NCI-H2107 (cell line): ENCODE measurements at places on chromosomes 7 and 10.

- DNase-seq: no peak
Measured at GRCh38 chr10:98577168-98577567, 130.4 kb upstream of the HPS1 start.

DNA sequence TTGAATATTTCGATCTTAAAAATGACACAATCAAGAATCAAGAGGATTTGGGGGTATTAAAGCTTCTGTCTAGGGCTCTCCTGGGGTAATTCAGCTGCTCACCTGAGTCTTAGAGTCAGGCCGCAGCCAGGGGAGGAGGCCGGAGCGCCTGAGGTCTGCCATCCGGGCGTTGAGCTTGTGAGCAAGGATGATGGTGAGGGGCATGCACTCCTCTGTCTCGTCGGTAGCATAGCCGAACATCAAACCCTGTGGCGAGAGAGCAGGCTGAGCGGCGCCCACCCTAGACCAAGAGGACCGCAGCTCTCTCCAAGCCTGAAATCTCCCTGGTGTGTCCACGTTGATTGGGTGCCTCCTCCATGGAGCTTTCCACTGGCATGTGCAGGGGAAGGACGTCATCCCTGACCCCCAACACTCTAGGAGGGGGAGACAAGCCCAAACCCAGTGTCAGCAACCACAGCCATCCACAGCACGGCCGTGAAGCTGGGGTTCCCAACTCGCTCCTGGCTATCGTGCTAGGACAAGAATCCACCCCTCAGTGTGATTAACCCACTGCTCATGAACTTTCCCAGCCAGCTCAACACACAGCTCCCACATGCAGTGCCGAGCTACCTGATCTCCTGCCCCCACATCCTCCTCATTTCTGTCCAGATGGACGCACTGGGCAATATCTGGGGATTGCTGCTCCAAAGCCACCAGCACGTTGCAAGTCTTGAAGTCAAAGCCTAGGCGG is 9.2 kb downstream of the MAT1A start:
- no peak for DNase-seq

- DNase-seq: no peak
Measured at GRCh38 chr10:69426376-69426727, 9.6 kb upstream of the TACR2 start.

GRCh38 chr10:70903262-70903921 is 15.0 kb upstream of the PCBD1 start:
- peak; percentile 11 for DNase-seq

DNA sequence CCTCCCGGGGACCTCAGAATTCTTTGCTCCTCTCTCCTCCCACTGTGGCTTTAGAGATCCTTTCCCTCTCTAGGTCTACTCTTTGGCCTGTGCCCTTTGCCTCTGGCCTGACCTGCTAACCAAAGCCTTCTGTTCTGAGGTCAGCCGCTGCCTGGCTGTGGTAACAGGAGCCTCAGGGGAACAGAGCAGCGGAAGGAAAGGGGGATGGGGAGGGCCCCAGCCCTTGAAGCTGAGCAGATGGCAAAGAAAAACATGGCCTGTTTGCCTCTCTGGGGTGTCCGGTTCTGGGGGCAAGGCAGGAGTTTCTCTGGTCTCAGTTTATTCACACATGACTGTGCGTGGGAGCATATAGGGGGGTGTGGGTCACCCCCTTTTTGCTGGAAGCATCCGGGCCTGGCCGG is 28.2 kb downstream of the COL26A1 start:
- no peak for DNase-seq

GRCh38 chr7:46390042-46390441 is 469.0 kb upstream of the IGFBP3 start:
- DNase-seq: no peak

GRCh38 chr7:16438988-16439387 is 17.6 kb upstream of the CRPPA start:
- no peak for DNase-seq

DNA sequence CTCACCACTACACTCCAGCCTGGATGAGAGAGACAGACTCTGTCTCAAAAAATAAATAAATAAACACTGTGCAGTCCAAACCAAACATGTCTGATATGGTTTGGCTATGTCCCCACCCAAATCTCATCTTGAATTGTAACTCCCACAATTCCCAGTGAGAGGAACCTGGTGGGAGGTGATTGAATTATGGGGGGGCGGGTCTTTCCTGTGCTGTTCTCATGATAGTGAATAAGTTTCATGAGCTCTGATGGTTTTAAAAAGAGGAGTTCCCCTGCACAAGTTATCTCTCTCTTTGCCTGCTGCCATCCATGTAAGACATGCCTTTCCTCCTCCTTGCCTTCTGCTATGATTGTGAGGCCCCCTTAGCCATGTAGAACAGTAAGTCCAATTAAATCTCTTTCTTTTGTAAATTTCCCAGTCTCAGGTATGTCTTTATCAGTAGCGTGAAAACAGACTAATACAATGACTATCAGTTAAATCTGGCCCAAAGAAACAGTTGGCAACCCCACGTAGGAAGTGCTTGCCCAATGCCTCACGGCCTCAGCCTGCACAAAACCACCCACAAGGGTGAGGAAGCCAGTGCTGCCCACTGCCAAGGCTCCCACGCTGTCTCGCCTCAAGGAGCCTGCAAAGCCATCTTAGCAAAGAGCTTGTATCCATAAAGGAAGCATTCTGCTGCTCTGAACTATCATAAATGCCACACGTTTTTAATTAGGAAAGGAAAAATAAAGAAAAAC is 64.7 kb downstream of the PIK3AP1 start:
- DNase-seq: no peak

DNA sequence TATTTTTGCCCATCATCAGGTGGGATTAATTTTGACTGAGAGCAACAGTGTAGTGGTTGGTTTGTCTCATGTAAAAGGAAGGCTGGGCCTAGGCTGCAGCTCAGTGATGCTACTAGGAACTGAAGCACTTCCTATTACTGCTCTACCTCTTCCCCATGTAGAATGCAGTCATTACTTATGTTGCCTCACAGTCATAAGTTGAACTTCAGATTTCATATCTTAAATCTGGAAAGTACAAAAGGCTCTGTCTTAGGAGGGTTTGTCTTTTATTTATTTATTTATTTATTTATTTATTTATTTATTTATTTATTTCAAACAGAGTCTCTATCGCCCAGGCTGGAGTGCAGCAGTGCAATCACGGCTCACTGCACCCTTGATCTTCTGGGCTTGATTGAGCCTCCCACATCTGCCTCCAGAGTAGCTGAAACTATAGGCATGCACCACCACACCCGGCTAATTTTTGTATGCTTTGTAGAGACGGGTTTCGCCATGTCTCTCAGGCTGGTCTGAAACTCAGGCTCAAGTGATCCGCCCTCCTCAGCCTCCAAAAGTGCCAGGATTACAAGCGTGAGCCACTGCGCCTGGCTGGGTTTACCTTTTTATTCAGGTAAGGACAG is 721.7 kb upstream of the GALNT17 start:
- no peak for DNase-seq

DNA sequence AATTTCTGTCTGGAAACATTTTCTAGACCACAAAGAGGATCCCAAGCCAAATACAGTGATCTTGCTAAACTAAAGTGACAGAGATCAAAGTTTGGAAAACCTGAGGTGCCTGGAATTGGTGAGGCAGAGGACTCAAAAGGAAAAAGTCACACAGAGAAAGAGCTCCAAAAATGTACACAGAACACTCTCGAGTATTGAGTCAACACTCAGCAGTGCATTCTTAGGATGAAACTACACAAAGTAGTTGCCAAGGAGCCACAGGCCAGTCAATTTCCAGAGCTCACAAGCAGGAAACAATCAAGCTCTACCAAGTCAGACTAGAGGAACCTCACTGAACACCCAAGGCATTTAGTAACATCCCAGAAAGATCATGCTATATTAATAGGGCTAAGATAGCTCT is 61.3 kb downstream of the MICU1 start:
- DNase-seq: no peak

- peak; percentile 2 for DNase-seq
Measured at GRCh38 chr10:110681023-110681681, 37.0 kb downstream of the RBM20 start.

GRCh38 chr10:14162629-14163344 is 167.9 kb downstream of the FRMD4A start:
- DNase-seq: no peak

DNA sequence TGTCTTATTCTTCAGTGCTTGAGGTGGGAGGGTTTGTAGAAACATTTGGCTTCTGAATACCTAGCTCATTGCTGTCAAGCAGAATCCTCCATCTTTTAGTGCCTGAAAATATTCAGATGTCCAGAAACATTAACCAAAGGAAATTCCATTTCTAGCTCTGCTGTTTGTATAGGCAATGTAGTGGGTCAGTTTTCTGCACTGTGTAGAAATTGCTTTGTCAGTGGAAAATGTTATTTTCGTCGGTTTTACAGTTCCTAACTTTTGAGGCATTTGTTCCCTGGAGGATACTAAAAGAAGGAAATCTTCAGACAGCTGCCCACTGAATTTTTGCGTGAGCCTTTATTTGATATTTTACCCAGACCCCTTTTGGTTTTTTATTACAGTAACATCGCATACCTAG is 143.4 kb downstream of the TPST1 start:
- no peak for DNase-seq

DNA sequence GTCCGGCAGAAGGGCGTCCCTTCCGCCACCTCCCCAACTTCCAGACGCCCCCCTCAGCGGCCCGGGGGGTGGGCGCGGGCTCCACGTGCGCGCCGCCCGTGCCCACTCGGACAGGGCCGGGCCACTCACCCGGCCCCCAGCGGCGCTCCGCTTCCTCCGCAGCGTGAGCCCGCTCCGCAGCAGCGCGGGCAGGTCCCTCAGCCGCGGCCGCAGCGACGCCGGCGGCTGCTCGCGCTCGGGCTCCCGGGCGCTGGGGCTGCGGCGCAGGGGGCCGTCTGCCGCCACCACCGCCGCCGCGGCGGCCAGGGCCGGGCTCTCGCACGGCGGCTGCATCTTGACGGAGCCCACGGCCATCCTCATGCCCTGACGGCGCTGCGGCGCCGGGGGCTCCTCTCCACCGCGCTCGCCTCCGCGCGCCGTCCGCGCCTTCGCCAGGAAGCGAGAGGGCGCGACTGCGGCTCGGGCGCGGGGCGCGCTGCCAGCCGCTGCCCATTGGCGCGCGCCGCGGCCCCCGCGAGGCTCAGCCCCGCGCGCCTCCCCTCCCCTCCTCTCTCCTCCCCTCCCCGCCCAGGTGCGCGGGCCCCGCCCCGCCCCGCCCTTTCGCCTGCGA is at the start of gene RAPGEF5:
Gene RAPGEF5, minus strand, starts transcription at position 454 of the 610 bp plus-strand sequence. Its CDS starts 94 bp downstream, at position 360.
- DNase-seq: peak; percentile 34

GRCh38 chr7:72080341-72080766 is 331.8 kb downstream of the CALN1 start:
- DNase-seq: no peak

GRCh38 chr7:86995814-86996213 is 63.6 kb downstream of the ELAPOR2 start:
- DNase-seq: no peak

GRCh38 chr10:87799860-87800259 is 18.2 kb downstream of the ATAD1 start:
- no peak for DNase-seq

DNA sequence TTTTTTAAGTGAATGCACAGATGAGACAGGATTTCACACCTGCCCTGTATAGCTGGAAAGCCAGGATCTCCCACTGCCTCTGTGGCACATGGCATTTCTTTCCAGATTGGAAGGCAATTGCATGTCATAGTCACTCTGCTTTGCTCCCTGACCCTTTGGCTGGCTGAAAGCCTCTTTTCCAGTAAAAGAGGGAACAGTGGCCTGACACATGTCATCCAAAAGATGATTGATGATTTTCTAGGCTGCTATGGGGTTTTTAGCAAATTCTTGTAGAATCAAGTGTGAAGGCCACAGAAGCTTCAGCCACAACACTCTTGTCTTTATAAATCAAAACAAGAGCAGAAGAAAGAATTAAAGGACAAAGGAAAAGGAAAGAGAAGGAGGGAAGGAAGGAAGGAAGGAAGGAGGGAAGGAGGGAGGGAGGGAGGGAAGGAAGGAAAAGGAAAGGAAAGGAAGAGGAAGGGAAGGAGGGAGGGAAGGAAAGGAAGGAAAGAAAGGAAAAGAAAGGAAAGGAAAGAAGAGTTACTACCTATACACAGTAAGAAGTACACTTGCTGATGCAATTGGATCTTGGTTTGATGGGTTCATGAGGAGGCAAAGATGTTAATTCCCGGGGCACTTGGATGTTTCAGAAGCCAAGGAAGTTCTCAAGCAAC is 158.9 kb upstream of the FRMD4A start:
- DNase-seq: no peak

- no peak for DNase-seq
Measured at GRCh38 chr10:10294881-10295529, 722.7 kb upstream of the CELF2 start.

- DNase-seq: no peak
Measured at GRCh38 chr7:38548605-38549004, 82.6 kb downstream of the AMPH start.

- DNase-seq: no peak
Measured at GRCh38 chr10:109624939-109625338, 298.4 kb downstream of the XPNPEP1 start.

DNA sequence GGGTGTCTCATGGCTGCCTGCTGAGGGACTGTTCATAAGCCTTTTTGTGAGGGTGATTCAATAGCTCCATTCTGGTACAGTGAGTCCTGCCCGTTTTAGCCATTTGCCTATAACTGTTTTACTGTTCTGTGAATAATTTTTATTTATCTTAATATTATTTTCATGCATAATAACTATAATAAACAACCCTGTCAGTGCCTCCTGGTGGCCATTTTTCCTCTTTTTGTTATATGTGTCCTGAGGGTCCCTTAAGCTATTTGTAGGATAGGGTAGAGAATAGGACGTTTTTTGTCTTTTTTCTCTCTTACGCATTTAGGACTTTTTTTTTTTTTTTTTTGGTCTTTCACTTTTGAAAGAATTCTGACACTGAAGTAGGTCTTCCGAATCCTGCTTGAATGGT is 2.9 kb downstream of the C1QL3 start:
- no peak for DNase-seq

GRCh38 chr10:76152186-76152585 is 720.8 kb downstream of the LRMDA start:
- DNase-seq: no peak
